ENCODE measurements at places on chromosomes 3 and 15.

DNA sequence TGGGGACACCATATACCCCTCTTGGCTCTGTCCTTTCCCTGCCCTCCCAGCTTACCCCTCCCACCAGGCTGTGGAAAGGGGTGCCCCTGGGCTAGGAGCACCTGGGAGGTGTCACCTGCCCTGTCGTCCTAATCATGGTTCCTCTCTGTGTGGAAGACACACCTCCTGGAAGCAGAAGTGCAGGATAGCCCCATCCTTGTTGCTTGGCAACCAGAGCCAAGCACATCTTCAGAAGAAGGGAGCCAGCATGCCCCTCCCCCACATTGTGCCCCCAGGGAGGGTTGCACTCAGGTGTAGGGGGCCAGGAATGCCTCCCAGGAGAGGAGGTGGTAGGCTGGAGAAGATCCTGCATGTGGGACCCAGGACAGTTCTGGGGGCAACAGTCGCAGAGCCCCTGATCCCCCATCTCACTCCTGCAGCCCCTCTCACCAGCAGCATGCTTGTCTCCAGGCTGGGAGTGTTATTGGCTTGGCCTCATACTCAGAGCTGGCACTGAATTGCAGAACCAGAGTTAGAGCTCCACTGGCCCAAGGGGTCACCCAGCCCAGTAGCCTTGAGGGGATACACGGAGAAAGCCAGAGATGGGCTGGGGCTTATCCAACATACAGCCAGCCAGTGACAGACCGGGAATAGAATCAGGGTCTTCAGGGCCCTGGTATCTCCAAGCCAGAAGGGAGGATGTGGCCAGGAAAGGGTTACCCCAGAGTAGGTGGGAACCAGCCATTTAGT is 8.4 kb downstream of the RAB6B start:
- no peak for DNase-seq

GRCh38 chr3:167983583-167983982 is 112.1 kb downstream of the GOLIM4 start:
- DNase-seq: no peak

DNA sequence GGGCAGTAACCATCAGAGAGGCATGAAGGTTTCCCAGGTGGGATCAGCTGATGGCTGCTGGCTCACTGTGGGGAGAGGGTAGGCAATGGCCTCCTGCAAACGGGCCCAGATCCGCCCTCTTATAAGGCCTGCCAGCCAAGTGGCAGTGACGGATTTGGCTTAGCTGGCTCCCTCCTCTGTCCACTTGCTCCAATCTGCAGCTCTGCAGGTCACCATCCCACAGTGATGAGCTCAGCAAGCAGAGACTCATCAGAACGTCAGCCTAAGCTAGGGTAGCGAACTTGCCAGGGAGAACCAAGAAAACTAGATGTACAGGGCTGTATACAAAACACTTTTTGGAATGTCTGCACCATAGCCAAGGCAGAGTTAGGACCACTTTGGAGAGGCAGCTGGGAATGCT is 62.8 kb upstream of the DCLK3 start:
- no peak for DNase-seq

GRCh38 chr3:131328721-131329120 is 52.9 kb upstream of the NUDT16 start:
- no peak for DNase-seq

GRCh38 chr15:98528046-98528725 is 120.2 kb upstream of the IGF1R start:
- DNase-seq: no peak

GRCh38 chr15:77412972-77413698 is 6.8 kb downstream of the PEAK1 start:
- no peak for DNase-seq

DNA sequence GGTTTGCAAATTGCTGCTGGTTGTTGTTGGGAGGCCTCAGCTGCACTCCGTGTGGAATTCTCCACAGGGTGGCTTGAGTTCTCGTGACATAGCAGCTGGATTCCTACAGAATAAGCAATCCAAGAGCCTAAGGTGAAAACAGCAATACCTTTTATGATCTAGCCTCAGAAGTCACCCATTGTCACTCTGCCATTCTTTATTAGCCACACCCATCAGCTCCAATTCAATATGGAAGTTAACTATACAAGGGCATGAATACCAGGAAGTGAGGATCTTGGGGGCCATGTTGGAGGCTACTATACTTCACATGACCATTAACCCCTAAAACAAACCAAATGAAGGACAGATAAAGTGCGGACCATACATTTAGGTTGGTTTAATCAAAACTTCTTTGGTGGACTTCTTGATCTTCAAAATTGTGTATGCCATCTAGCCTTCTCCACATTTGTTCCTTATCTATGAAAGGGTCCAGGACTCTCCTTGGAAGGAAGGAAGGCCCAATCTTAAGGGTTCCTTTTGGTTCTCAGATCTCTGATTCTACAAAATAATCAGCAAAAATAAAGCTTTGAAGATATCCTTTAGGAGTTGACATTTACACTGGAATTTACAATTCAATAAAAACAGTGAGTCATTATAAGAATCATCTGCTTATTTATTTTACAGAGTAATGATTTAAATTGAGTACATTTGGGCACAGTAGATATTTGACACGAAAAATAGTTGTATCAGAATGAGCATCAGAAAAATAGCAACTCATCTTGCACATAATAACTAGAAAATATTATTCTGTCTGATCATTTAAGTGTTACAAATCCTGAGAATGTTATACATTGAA is 21.5 kb downstream of the CIAO2A start:
- no peak for DNase-seq

- DNase-seq: no peak
Measured at GRCh38 chr3:129348734-129349133, 70.1 kb downstream of the HMCES start.

GRCh38 chr15:41971089-41971894 is 1.1 kb downstream of the EHD4 start:
- peak; percentile 68 for DNase-seq

DNA sequence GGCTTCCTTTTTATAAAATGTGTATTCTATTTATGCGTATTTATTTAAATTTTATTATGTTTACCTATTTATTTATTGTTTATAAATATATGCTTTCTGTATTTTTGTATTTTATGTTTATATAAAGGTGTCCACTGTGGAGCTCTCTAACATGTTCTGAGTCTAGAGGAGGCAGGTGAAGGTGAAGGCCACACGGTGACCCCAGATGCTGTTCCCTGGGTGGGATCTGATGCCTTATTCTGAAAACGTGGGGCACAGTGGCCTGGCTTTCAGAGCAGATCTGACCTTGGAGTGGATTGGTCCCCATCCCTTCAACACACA is 104.7 kb upstream of the SLC7A14 start:
- no peak for DNase-seq

DNA sequence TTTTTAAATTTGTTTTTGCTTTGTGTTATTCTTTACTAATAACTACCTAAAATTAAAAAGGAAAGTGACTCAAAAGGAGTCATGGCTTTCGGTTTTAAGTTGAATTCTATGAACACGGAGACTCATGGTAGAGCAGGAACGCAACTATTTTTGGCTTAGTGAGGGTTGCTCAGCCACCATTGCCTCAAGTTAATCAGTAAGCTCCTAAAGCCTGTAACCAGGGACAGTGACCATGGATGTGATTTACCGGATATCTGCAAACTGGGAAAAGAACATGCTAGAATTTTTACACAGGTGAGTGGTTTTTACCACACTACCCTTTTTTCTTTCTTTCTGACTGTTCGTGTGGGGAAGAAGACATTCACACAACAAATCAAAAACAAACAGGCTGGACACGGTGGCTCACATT is 11.8 kb downstream of the SLC12A8 start:
- no peak for DNase-seq

DNA sequence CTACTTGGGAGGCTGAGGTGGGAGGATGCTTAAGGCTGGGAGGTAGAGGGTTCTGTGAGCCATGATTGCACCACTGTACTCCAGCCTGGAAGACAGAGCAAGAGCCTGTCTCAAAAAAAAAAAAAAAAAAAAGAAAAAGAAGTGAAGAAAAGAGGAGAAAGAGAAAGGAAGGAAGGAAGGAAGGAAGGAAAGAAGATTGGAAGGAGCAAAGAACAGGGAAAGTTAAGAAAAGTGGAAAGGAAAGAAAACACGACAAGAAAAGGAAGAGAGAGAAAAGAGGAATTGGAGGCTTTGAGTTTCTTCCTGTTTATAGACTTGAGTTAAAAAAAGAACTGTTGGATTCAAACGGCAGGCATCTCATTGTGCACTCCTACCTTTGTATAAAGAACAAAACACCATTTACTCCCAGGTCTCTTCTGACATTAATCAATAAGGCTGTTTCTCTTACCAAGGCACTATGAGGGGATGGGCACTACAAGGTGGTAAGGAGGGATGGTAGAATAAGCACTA is 73.5 kb downstream of the EDEM1 start:
- DNase-seq: no peak

DNA sequence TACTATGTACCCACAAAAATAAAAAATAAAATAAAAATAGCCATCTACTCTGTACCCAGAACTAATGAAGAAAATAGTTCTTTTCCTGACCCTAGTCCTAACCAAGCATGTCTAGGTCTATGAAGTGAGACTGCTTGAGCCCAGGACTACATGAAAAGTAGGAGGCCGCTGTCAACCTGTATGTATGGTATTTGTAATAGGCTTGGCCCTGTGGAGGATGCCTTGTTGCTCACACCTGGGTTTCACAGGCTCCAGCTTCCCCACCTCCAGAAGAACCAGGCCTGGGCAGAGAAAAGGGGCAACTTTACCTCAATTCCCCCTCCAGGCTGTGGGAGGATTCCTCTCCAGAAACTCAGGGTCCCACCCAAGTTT is 6.8 kb upstream of the PKM start:
- DNase-seq: no peak

- no peak for DNase-seq
Measured at GRCh38 chr3:9791790-9792404, 376 bp downstream of the TADA3 start.

GRCh38 chr3:58104151-58104550 is 95.9 kb downstream of the FLNB start:
- DNase-seq: no peak

DNA sequence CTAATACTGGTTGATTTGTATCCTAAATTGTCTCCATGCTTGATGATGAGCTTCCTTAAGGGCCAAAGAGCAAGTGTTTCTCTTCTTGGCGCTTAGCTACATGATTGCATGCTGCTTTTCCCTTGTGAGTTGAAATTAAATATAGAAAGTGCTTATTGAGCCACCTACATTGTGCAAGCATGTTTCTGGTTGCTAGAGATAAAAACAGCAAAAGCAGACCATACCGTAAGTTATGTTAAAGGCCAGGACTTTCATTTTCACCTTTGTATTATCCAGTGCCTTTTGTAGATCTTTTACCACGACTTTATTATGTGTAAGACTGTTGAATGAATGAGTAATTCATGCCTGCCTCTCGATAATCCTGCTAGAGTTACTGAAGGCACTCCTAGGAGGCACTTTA is 41.9 kb upstream of the CCNB2 start:
- DNase-seq: no peak

GRCh38 chr15:75620058-75620820 is 5.3 kb downstream of the SNUPN start:
- no peak for DNase-seq

DNA sequence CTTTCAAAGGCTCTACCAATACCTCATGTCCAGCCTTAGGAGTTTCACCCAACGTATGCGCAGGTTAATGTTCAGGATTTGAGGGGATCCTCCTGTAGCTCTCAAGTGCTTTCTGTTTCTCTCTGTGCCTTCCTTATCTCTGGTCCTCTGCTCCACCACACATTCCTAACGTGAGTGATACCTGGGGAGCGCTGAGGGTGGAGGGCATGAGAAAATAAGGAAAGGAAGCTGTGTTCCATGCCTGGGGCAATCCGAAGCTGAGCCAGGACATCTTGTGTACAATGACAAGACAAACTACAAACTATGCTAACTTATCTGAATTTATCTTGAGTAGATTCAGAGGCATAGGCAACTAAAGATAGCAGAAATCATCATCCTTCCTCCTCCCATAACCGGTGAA is 136.4 kb downstream of the SST start:
- no peak for DNase-seq

- peak; percentile 76 for DNase-seq
Measured at GRCh38 chr15:77543159-77543882, 89.4 kb downstream of the LINGO1 start.

DNA sequence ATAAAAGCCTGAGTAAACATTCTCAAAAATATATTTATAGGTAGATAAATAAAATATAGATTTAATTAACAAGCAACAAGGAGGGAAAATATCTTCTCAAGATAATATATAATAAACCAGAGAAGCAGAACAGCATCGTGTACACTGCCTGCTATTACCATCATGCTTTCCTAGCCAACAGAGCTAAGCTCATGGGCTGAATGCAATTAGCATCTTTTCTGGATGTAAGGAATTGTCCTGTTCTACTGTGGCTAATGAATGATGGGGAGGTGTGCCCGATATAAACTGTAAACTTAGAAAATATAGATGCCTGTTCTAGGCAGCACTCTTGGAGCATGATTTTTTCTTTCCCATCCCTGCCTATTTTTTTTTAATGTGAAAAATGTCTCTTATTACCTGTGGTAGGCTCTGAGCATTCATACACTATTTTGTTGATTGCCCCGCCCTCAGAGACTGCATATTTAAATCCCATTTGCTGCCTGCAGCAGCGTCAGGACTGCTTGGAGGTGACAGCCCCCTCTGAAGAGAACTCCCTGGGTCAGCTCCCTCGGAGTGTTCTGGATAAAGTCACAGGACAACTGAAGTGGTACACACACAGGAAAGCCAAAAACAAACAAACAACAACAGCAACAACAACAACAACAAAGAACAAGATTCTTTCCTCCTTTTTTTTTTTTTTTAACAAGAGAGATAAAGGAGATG is 312.3 kb downstream of the SATB1 start:
- DNase-seq: no peak

DNA sequence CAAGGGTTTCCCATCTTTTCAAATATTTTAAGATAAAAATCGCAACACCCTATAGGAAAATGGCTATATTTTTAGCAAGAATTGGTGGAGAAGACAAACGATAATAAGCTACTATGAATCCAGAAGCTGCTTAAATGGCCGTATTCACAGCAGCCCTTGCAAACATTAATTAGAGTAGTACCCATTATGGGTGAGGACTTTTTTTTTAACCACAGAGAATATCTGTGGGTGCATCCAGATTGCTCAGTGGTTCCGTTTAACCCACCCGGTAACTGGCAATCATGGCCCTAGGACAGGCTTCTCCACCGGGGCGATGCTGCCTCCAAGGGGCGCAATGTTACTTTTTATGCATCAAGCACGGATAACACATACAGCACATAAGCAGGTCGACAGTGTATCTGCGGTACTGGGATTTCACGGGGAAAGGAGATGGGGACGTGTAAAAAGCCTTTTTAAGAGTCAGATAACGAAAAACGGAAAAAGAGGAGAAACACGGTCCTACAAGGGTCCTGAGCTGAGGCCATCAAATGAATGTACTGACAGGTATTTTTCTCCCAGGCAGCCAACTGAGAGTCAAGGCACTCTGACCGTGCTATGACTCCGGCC is 968 bp upstream of the TMEM266 start:
- no peak for DNase-seq

- DNase-seq: no peak
Measured at GRCh38 chr3:59499000-59499399, 449.2 kb upstream of the CFAP20DC start.

- no peak for DNase-seq
Measured at GRCh38 chr3:134374105-134374790, at the start of gene AMOTL2. AMOTL2 (minus strand) TSS chr3:134374447; CDS start chr3:134371433, 3,014 bp downstream.

All from stimulated activated CD4-positive, alpha-beta T cell treated with anti-CD3 and anti-CD28 coated beads, Interleukin-1b, Interleukin-23, amount 100 ng/mL, for 4 hours (primary cell).